AG04449 (cell line): ENCODE measurements at places on chromosomes 13 and 19.

DNA sequence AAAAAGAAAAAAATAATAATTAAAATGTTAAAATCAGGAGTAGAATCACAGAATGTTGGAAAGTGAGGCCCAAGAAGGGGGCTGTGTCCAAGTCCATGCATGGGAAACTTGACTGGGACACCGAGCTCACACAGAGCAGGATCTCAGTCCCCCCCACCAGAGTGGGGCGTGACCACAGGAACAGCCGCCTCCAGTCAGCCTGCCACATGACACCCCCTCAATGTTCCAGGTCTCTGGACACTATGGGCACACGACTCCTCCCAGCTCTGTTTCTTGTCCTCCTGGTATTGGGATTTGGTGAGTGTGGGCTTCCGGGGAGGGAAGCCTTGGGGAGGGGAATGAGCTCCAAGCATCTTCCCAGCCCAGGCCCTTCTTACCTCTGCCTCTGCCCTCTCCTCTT is 2.4 kb downstream of the APOC2 start:
- no peak for DNase-seq

DNA sequence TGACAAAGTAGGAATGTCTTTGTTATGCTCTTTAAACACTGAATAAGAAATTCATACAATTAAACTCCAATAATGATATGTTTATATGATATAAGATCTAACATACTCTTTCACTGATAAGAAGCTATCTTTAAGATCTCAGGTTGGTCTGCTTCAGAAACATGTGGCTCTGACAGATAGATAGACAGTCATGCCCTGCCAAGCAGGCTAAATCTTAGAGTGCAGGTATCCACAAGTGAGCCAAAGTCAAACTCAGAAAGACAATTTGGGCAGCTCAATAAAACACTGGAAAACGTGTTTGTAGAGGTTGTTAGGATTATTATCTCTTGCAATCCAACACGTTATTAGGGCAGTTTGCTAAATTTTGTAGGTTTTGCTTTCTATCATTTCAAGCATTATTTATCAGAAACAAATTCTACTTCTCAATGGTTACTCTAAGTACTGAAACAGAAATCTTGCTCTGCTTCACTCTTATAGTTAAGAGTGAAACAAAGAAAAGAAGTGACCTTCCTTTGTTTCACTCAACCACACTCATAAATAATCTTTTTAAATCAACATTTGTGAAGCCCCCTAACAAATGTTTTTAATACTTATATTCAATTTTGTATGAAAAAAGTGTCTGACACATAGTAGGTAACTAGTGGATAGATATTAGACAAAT is 1255.6 kb downstream of the DIAPH3 start:
- no peak for DNase-seq

GRCh38 chr13:76816394-76816793 is 69.8 kb downstream of the KCTD12 start:
- DNase-seq = no peak

DNA sequence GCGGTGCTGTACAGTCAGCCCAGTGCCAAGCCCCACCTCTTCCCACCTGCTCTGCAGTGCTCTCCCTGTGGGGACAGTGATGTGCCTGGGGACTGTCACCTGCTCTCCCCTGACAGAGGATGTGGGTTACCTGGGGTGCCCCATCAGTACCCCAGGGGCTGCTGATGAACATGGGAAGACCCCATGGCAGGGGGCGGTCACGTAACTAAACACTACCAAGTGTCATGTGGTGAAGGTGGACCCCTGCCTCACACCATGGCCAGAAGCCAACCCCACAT is 12.7 kb downstream of the KDM4B start:
- DNase-seq = no peak

DNA sequence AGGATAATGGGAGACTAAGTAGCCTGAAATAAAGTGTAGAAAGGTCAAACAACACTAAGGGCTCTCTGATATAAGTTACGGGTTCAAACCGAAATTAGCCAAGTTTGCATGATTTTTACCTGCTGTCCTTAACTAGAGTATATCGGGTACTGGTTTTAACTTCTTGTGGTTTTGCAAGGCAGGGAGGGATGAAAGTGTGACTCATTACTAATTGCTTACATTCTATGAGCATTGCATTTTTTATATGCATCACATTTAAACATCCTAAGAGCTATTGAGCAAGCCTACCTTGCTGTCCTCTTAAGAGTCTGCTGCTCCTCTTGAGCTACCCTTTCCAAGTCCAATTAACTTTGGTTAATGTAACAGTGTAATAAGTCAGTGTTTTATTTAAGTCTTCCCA is 415.4 kb downstream of the SLITRK5 start:
- DNase-seq = no peak

DNA sequence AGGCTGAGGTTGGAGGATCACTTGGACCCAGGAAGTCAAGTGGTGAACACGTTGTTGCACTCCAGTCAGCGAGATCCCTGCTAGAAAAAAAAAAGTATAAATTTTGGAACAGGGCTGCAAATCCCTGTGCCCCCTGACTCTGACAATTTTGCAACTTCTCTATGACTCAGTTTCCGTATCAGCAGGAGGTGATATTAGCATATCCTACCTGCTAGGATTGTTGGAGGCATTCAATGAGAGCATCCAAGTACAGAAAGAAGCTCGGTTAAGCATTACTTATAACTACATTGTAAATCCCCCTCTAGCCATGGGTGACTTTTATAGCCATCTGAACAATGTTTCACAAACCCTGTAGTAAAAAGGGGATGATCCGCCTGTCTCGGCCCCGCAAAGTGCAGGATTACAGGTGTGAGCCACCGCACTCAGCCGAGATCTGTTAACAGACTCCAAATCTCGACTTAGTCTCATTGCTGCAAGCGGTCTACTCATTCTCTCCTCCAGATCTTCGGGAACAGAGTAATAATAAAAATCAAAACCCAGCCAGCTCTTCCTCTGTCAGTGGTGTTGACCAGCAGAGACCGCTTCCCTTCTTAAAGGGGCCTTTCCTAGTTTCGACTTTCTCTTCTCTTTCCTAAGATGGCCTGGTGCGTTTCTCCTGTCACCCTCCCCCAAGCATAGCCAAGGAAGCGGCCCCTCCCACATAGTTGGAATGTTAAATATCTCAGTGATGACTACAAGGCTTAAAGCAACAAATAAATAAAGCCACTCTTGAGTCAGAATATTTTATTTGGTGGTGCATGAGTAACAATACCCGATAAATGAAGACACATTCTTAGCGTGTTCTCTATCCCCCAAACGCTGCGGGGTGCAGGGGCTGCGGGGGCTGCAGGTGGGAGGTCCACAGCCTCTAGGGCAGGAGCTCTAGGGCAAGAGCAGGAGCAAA is 10.3 kb upstream of the BICRA start:
- peak; percentile 87 for DNase-seq

- DNase-seq = no peak
These were observed 46.8 kb downstream of the COG3 start for GRCh38 chr13:45511310-45512097.

GRCh38 chr13:72204291-72204690 is 337.3 kb upstream of the DACH1 start:
- no peak for DNase-seq

- DNase-seq = no peak
These were observed 48.6 kb upstream of the TRPC4 start for GRCh38 chr13:37918116-37918714.

GRCh38 chr19:11061952-11062351 is 27.3 kb upstream of the LDLR start:
- no peak for DNase-seq

DNA sequence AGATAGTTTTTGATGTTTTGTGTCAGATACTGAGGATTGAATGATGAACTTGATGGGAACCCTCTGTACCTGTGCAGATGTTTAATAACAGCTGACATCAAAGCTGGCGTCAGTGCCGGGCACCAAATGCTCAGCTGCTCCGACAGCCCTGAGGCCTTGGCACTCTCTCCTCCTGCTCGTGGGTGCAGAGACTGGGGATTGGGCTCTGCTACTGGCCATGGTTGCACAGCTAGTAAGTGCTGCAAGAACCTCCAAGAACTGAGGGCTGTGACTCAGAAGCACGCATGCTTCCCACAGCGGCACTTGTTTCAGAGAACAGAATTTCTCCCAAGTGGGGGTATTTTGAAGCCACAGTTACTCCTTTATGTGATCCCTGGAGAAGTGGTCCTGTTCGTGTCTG is 5.9 kb downstream of the LAMP1 start:
- no peak for DNase-seq

- no peak for DNase-seq
These were observed 801.1 kb downstream of the SLITRK5 start for GRCh38 chr13:88472316-88472715.

DNA sequence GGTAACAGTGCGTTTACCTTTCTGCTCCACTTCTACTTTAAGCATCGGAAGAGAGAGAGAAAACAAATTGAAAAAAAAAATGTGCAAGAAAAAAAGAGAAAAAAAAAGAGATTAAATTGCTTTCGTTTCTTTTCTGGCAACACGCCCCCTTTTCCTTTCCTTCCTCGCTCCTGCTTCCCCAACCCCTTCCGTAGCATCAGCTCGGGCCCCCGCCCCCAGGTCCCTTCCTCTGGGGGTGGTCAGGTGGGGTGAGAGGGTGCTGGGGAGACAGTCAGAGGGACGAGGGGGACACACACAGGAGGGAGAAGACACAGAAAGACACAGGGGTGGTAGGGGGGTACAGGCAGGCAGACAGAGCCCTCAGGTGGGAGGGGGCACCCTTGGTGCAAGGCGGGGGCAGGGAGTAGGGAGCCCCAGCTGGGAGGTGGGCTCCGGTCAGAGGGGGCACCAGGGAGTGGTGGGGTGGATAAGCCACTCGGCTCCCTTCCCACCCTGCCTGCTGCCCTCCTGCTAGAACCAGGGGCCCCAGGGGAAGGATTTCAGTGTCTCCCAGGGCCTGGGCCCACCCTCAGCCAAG is 30.7 kb upstream of the ASF1B start:
- DNase-seq = no peak

DNA sequence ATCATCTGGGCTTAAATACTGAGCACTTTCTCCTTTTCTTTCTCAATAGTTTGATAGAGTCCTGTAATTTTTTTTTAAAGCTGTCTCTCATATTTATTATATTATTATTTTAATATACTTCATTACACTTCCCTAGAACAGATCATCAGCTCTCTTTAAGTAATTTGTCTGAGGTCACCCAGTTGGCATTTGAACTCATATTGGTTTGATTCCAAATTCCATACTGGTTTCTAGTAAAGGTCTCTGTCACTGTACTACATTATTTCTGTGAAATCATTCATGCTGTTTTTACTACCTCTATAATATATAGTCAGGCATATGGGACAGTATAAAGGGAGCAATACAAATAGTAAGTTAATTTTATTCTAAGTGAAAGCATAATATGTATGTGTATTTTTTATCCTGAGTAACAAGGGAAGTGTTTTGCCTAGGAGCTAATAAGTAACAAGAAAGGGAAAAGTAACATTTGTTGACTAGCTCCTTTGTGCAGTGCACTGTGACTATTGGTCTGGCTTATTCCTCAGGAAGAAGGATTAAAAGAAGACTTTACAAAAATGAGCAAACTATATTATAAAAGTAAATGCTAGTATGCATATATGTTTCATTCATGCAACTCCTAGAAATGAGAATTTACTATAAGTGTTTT is 14.3 kb downstream of the LPAR6 start:
- DNase-seq = no peak

DNA sequence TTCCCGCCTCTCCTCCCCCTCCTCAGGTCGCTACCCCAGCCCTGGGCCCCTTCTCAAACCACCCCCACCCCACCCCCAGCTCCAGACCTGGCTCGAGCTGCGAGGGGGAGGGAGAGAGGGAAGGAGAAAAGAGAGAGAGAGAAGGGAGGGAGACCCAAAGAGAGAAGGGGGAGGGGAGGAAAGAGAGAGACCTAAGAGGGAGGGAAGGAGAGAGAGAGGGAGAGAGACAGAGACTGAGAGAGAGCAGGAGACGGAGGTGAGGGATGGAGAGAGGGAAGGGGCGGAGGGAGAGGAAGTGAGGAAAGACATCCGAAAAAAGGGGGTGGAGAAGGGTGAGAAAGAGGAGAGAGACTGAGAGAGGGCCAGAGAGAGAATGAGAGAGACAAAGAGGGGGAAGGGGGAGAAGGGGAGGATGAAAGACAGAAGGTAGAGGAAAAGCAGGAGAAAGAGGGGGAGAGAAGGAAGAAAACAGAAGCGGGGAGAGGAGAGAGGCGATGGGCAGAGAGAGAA is 2.0 kb upstream of the SPACA6 start:
- DNase-seq = no peak

DNA sequence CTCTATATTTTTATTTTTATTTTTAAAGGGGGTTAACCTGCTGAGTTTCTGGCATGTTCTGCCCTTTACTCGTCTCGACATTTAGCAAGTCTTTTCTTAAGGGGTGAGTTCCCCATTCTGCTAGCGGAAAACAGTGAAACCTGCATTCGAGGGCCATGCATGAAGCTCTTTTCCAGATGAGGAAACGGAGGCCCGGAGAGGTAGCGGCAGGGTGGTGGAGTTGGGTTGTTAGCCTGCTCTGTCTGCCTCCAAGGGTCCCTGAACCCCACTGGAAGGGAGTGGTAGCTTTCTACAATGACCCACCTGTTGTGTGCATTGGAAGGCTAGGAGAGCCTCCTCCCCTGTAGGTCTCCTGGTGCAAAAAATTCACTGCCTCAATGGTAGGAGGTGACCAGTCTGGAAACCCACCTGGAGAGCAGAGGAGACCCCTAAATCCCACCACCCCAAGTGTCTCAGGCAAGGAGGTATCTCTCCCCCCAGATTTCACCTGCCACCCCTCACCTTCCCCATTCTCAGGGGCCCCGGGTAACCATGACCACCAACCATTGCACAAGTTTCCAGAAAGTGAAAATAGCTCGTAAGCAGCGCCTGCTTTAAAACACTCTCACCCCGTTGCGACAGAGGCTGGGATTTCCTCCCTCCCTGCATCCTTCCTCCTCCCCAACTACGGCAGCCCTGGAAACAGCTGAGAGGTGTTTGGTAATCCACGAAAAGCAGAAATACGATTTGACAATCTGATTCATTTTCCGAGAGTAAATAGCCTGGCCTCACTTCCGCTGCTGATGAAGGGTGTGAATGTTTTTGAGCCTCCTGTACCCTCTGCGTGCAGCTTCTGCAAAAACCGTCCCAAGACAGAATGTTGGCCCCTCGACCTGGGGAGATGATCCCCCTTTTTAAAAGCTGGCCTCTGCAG is 3.5 kb downstream of the KLF2 start:
- DNase-seq = no peak

GRCh38 chr13:111954661-111955411 is 112.1 kb upstream of the SOX1 start:
- no peak for DNase-seq

GRCh38 chr19:33520844-33521479 is 629 bp downstream of the PEPD start:
- no peak for DNase-seq
